Natural killer cell treated with Interleukin-12 subunit alpha and Interleukin-12 subunit beta and Interleukin-15 and Interleukin-18, amount 100 ng/mL, for 72 hours (primary cell): ENCODE measurements at places on chromosomes 16 and 17.
A peak's percentile ranks its signal among the peaks of the same experiment; 100 is the strongest.

GRCh38 chr16:88088161-88088581 lies 136.9 kb downstream of the BANP start:
- no peak for DNase-seq

- DNase-seq, result no peak
Measured at GRCh38 chr17:64063766-64064224, 43.4 kb upstream of the ICAM2 start.

DNA sequence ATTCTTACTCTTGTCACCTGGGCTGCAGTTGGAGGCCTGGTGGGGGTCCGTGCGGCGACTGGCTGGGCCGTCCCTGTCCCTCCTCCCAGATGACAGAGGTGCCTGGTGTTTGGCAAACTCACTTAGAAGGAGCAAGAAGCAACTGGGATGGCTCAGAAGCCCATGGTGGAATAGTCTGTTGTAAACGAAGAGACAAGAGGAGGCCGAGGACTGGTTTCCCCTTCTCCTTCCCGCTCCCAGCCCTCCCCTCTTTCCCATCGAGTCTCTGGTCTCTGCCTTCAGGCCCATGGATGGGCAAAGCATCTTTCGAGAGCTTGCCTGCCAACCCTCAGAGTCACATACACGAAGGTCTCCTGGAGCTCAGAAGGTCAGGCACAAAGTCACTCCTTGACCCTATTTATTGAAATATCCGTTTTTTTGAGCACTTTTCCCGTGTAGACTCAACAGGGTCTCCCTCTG lies 364.4 kb downstream of the SEC14L1 start:
- DNase-seq, result peak; percentile 35

- DNase-seq, result no peak
Measured at GRCh38 chr16:11229906-11230305, 26.1 kb downstream of the SOCS1 start.

- peak; percentile 90 for DNase-seq
Measured at GRCh38 chr16:27426423-27427408, 24.7 kb downstream of the IL21R start.

GRCh38 chr17:77836557-77837041 lies 121.9 kb upstream of the TNRC6C start:
- DNase-seq, result peak; percentile 88

GRCh38 chr16:18013863-18014262 lies 322.7 kb downstream of the NPIPA8 start:
- DNase-seq, result no peak
